ENCODE measurements at places on chromosomes 16 and 17. TPM values are rescaled to one million over a fixed set of nuclear protein-coding genes. Genes with fewer than 3 reads are reported as not detected.

NOS2 gene
- not detected for total RNA-seq

TPSG1 gene
- total RNA-seq: not detected

CDH16 gene
- not detected for total RNA-seq

- DNase-seq: peak; percentile 99
Observed at GRCh38 chr17:49677933-49678847, at the start of gene SPOP. Gene SPOP (minus strand): TSS chr17:49678097. CDS start chr17:49622810, 55,287 bp downstream.

- DNase-seq: no peak
Observed at GRCh38 chr17:21174713-21175112, 39.2 kb downstream of the TMEM11 start.
